Psoas muscle (tissue), 8 donors: ENCODE measurements at places on chromosomes 16 and 17. TPM values are rescaled to one million over a fixed set of nuclear protein-coding genes. Genes with fewer than 3 reads are reported as not detected.
A peak's percentile ranks its signal among the peaks of the same experiment; 100 is the strongest.

DNA sequence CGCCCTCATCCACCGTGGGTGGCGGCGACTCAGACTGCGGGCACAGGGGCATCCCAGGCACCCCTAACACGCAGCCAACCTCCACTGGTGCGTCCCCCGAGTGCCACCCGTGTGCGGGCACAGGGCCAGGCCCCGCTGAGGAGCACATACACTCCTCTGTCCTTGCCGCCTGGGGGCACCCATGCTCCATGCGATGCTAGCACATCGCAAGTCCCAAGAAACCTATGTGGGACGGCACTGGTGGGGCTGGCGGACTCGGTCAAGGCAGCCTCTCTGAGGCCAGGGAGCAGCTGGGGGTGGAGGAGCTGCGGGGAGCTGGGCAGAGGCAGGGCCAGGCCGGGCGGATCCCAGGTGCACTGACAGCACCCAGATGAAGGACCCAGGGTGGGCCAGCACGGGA lies 4.0 kb downstream of the ZNF598 start:
- H3K27ac ChIP-seq: no peak overlapping the region
- peaks cover 60% of the 10 kb centered on the region for H3K4me1 ChIP-seq
- H3K4me3 ChIP-seq: no peak overlapping the region
- no peaks in the 10 kb centered on the region for H3K27me3 ChIP-seq
- H3K36me3 ChIP-seq: peaks cover 42% of the 10 kb centered on the region

- no peak overlapping the region for H3K4me3 ChIP-seq
- DNase-seq: no peak
- H3K36me3 ChIP-seq: no peaks in the 10 kb centered on the region
- H3K27me3 ChIP-seq: no peaks in the 10 kb centered on the region
- no peak overlapping the region for H3K27ac ChIP-seq
- H3K4me1 ChIP-seq: peaks cover 32% of the 10 kb centered on the region
These were observed 34.1 kb downstream of the CDK5R1 start for GRCh38 chr17:32520737-32521404.

Gene EXOC3L1
- 0.97 TPM for polyA plus RNA-seq

Gene PRSS33
- polyA plus RNA-seq: not detected

Gene HCRT
- polyA plus RNA-seq: not detected

DNA sequence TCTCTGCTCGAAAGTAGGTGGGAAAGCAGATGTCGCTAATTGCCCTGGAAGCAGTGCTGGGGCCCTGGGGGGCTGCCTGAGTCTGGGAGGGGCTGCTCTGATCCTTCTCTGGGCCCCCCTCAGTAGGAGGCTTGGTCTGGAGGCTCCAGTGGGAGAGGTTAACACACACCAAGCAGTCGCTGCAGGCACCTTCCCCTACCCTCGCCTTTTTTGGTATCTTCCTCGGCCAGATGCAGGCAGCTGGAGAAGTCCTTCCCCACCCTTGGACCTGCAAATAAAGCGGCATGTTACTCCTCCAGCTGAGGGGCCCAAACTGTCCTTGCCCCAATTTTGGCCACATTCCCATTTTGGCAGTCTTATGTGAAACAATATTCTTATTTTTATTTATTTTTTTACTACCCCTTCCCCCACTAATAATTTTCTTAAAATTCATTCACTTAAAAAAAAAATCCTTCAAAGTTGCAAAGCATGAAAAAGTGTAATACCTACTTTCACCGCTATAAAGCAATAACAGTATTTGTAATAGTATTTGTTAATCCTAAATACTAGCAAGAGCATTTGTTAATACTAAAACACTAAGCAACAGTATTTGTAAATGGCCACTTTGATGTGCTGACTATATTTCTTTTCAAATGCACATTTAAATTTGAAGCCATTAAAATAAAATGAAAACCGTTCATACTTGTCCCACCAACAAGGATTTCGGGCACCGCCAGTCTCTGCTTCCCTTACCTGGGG lies 15.0 kb downstream of the C16orf46 start:
- no peak overlapping the region for H3K4me3 ChIP-seq
- no peaks in the 10 kb centered on the region for H3K4me1 ChIP-seq
- no peaks in the 10 kb centered on the region for H3K36me3 ChIP-seq
- no peak overlapping the region for H3K27ac ChIP-seq
- H3K27me3 ChIP-seq: no peaks in the 10 kb centered on the region
- DNase-seq: no peak

- H3K4me3 ChIP-seq: no peak overlapping the region
- no peaks in the 10 kb centered on the region for H3K27me3 ChIP-seq
- DNase-seq: no peak
- H3K36me3 ChIP-seq: no peaks in the 10 kb centered on the region
These were observed 44.4 kb upstream of the ANKFN1 start for GRCh38 chr17:56108811-56109284.

Gene PLLP
- 2.7 TPM for polyA plus RNA-seq

DNA sequence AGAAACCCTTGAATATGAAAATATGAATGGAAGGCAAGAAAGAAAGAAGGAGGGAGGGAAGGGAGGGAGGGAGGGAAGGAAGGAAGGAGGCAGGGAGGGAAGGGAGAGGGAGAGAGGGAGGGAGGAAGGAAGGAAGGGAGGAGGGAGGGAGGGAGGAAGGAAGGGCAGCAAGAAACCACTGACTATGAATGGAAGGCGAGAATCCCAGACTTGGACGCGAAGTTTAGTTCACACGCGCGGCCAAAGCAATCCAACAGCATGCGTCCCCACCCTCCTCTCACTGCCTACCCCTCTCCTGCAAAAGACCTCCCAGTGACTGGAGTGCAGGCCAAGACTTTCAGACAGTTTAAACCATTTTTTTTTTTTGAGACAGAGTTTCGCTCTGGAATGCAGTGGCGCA lies 7.9 kb upstream of the SMARCD2 start:
- no peaks in the 10 kb centered on the region for H3K36me3 ChIP-seq
- DNase-seq: peak; percentile 20
- H3K27me3 ChIP-seq: no peaks in the 10 kb centered on the region
- peaks cover 8% of the 10 kb centered on the region for H3K4me1 ChIP-seq

- H3K27ac ChIP-seq: no peak overlapping the region
- no peaks in the 10 kb centered on the region for H3K27me3 ChIP-seq
- no peaks in the 10 kb centered on the region for H3K4me1 ChIP-seq
- H3K4me3 ChIP-seq: no peak overlapping the region
- DNase-seq: no peak
These were observed 68.0 kb downstream of the AKAP1 start for GRCh38 chr17:57152967-57153528.

GRCh38 chr17:81792675-81793615 lies 11.0 kb upstream of the GCGR start:
- H3K36me3 ChIP-seq: no peaks in the 10 kb centered on the region
- no peak for DNase-seq
- H3K27me3 ChIP-seq: peaks cover 17% of the 10 kb centered on the region
- no peaks in the 10 kb centered on the region for H3K4me1 ChIP-seq
- no peak overlapping the region for H3K4me3 ChIP-seq
- no peak overlapping the region for H3K27ac ChIP-seq

Gene ACSM5
- 1.2 TPM for polyA plus RNA-seq

DNA sequence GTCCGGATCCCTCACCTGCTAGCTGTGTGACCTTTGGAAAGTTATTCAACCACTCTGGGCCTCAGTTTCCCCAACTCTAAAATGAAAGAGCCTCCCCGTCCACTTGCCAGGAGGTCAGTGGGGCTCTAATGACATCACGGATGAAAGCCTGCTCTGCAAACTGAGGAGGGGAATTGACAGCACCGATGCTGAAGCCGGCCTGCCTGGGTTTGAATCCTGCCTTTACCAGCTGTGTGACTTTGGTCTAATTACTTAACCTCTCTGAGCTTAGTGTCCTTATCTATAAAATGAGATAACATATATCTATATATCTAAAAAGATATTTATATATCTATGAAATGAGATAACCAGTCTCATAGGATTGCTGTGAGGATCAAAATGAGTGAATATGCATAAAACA lies 1.9 kb downstream of the STX1B start:
- no peaks in the 10 kb centered on the region for H3K4me1 ChIP-seq
- no peaks in the 10 kb centered on the region for H3K36me3 ChIP-seq
- peaks cover 22% of the 10 kb centered on the region for H3K27me3 ChIP-seq

Gene CTRB1
- 0.25 TPM for polyA plus RNA-seq

Gene SETD1A
- polyA plus RNA-seq: 15.9 TPM

GRCh38 chr16:583470-583814 lies 6.4 kb upstream of the RAB40C start:
- DNase-seq: no peak
- no peak overlapping the region for H3K27ac ChIP-seq
- H3K4me1 ChIP-seq: peaks cover 33% of the 10 kb centered on the region
- peaks cover 5% of the 10 kb centered on the region for H3K36me3 ChIP-seq

Gene ABCC12
- polyA plus RNA-seq: 0.51 TPM

DNA sequence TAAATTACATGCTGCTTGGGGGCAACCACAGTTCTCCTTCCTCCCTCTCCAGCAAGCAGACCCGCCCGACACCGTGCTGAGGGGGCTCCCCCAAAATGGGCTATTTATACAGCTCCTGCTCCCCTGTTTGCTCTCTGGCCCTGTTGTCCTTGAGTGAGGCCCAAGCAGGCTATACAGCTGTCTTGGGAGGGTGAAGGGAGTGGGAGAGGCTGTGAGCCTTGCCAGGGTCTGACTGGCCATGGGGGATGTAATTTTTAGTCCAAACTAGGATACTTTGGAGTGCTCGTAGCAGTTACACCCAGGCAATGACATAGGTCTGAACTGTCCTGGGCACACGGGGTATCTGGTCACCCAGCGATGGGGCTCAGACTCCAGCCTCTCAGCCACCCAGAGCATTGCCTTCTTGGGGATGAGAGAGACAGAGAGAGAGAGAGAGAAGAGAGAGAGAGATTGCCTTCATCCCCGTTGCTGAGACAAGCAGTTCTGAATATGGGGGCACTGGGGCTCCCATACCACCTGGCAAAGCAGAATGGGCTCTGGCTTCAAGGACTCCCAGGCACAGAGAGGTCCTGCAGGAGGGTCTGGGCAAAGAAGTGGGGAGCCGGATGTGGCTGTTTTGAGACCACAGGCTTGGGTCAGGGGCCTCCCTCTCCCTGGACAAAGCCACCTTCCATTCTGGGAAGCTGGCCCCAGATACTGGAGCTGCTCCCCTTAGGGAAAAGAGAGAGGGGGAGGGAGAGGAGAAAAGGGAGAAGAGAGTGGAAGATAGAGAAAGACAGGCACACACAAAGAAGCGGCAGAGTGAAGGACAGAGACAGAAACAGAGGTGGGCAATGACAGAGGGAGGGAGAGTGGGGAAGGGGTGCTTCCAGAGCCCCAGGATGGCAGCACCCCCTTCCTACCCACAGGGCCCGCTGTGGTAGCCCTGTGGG lies 10.7 kb upstream of the TMEM92 start:
- DNase-seq: no peak
- no peaks in the 10 kb centered on the region for H3K27me3 ChIP-seq
- H3K36me3 ChIP-seq: no peaks in the 10 kb centered on the region
- H3K27ac ChIP-seq: no peak overlapping the region
- no peaks in the 10 kb centered on the region for H3K4me1 ChIP-seq

- H3K27me3 ChIP-seq: no peaks in the 10 kb centered on the region
- H3K4me1 ChIP-seq: peaks cover 21% of the 10 kb centered on the region
- no peak for DNase-seq
- peak overlapping the region; percentile 6 for H3K4me3 ChIP-seq
- H3K36me3 ChIP-seq: peaks cover 16% of the 10 kb centered on the region
- H3K27ac ChIP-seq: peak overlapping the region; percentile 96
These were observed 41.4 kb downstream of the MIS12 start for GRCh38 chr17:5527601-5528250.

Gene EPOP
- polyA plus RNA-seq: 0.44 TPM

GRCh38 chr16:69373019-69373418 lies 12.8 kb downstream of the TERF2 start:
- H3K27ac ChIP-seq: no peak overlapping the region
- DNase-seq: no peak
- peaks cover 7% of the 10 kb centered on the region for H3K36me3 ChIP-seq
- H3K4me3 ChIP-seq: no peak overlapping the region
- H3K4me1 ChIP-seq: no peaks in the 10 kb centered on the region

- no peaks in the 10 kb centered on the region for H3K36me3 ChIP-seq
- no peak for DNase-seq
- H3K4me1 ChIP-seq: peaks cover 11% of the 10 kb centered on the region
- no peak overlapping the region for H3K4me3 ChIP-seq
- no peaks in the 10 kb centered on the region for H3K27me3 ChIP-seq
These were observed 3.1 kb upstream of the ARL5C start for GRCh38 chr17:39169101-39169500.

DNA sequence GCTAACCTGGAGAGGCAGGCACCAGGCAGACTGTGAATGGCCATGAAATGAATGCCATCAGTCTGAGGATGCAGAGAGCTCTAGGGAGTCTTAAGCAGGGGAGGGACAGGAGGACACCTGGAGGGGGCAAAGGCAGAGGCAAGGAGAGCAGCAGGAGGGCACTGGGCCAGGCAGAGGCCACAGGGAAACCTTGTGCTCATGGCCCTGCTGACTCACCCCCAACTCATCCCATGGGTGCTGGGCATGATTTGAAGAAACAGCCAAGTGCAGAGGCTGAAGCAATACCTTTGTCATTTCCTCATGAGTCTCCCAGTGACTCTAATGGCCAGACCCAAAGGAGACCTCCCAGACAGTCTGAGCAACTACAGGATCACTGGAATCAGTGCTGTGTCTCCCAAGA lies 141.4 kb downstream of the TMEM132E start:
- no peaks in the 10 kb centered on the region for H3K4me1 ChIP-seq
- H3K4me3 ChIP-seq: no peak overlapping the region
- H3K36me3 ChIP-seq: no peaks in the 10 kb centered on the region

DNA sequence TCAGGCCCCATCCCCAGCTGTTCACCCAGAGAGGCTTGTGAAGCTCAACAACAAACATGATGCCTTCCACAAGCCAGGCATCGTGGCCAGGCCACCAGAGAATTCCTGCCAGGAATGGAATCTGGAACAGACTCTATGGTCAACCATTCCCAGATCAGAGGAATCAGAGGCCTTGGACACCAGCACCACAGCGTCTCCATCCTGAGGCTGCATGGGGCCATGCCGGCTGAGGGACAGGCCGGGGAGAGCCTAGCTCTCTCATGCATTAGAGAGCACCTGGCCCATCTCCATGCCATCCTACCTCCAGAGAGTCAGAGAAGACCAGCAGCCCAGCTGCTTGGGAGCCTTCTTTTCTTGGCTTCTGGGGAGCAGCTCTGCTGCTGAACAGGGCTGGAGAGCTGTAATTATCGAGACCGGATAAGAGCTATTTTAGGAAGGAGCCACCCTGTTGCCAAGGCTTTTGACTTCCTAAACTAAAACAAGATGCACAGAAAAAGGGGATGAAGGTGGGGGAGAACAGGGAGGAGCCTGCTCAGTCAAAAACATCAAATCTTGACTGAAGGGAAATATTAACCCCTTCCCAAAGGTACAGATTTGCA lies 24.5 kb upstream of the MTMR4 start:
- H3K4me1 ChIP-seq: no peaks in the 10 kb centered on the region
- no peak for DNase-seq
- no peaks in the 10 kb centered on the region for H3K27me3 ChIP-seq
- H3K27ac ChIP-seq: no peak overlapping the region
- H3K36me3 ChIP-seq: no peaks in the 10 kb centered on the region

DNA sequence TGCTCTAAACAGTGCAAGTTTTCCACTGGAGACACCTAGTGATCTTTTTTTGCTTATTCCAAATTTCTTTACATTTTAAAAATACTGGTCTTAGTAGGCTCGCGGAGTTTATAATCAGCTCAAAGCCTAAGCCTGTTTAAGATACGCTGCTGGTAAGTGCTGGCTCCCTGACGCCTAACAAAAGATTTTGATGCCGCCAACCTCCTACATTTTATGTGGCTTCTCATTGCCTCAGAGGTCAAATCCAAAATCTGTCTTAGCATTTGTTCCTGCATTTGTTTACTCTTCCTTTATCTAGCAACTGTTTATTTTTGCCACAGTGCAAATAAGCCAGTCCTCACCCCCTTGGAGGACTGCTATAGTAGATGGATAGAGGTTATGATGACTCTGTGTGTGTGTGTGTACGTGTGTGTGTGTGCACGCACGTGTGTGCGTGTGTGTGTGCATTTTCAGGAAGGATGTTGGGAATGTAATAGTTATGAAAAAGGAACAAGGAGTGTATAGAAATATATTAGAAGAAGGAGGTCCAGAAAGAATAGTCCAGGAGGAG lies 24.8 kb downstream of the HS3ST3B1 start:
- DNase-seq: no peak
- no peak overlapping the region for H3K4me3 ChIP-seq
- H3K36me3 ChIP-seq: no peaks in the 10 kb centered on the region
